ENCODE measurements at places on chromosomes 13 and 19. TPM values are rescaled to one million over a fixed set of nuclear protein-coding genes. Genes with fewer than 3 reads are reported as not detected.

The PTH2 gene
- not detected for total RNA-seq

The SCN1B gene
- 15.6 TPM for total RNA-seq

The ZNF329 gene
- 13.2 TPM for total RNA-seq

The SEMA6B gene
- total RNA-seq, result 0.32 TPM

The LENG9 gene
- 9.3 TPM for total RNA-seq

The ZNF296 gene
- total RNA-seq, result not detected

The INSR gene
- 35.8 TPM for total RNA-seq

The GARIN5A gene
- 0.26 TPM for total RNA-seq

The PSG4 gene
- under 0.01 TPM for total RNA-seq

The POU4F1 gene
- not detected for total RNA-seq

The CCDC194 gene
- total RNA-seq, result not detected

The HSD17B14 gene
- total RNA-seq, result 5.5 TPM

The PSG11 gene
- total RNA-seq, result not detected

The GSX1 gene
- total RNA-seq, result not detected

The CFD gene
- total RNA-seq, result 362 TPM

The SLITRK6 gene
- under 0.01 TPM for total RNA-seq

Data from bronchial smooth muscle cell (primary cell).